ENCODE measurements at places on chromosomes 6 and 20.

DNA sequence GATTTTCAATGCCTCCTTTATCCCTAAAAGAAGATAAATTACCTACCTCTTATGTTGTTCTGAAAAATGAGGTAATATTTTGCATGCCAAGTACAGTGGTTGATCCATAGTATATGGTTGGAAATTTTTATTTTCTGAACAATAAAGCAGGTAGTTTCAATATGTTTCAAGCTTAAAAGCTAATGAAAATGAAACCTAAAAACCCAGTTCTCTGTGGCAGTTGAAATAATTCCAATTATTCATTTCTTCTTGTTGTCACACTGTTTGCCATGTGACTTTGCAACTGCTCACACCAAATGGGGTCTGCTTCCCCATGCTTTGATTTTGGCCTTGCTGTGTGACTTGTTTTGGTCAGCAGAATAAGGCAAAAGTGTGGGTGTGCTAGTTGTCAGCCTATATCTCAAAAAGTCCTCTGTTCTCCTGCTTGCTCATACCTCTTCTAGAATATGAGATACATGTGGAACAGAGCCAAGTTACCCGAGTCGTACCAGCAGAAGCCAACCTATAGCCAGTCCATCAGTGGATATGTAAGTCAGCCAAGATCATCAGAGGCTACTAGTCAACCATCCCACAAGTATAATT lies 197.2 kb upstream of the THEMIS start:
- DNase-seq, result no peak

- no peak for DNase-seq
Measured at GRCh38 chr6:123380257-123380656, 256.5 kb downstream of the TRDN start.

DNA sequence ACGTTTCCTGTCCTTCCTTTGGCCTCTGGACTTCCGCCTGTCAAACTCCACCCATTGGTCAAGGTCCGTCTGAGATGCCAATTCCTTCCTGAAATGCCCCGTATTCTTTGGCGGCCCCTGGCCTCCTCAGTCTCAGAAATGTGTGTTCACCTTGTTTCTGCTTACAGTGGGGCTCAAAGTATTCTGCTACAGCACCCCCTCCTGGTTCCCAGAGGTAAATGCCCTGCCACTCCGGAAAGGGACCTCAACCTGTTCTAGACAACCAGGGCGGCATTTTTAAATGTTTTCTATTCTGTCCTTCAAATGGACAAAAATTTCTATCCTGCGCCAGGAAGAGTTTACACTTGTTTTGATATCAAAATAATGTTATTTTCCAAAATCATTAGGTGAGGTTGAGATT lies 12.1 kb upstream of the PAX1 start:
- DNase-seq, result no peak

GRCh38 chr6:89353118-89353556 lies 615 bp upstream of the UBE2J1 start:
- no peak for DNase-seq

- DNase-seq, result no peak
Measured at GRCh38 chr6:11424395-11425034, 113.0 kb upstream of the TMEM170B start.

- DNase-seq, result no peak
Measured at GRCh38 chr6:21953831-21954801, 342.7 kb downstream of the PRL start.

All from stimulated activated CD4-positive, alpha-beta T cell treated with anti-CD3 and anti-CD28 coated beads, Interleukin-1b, Interleukin-23, amount 100 ng/mL, for 4 hours (primary cell).